ENCODE measurements at places on chromosomes 5 and 9.
A peak's percentile ranks its signal among the peaks of the same experiment; 100 is the strongest.

- no peak for DNase-seq
Measured at GRCh38 chr5:82707741-82708140, 369.5 kb downstream of the TMEM167A start.

GRCh38 chr9:99141849-99142248 is 36.9 kb downstream of the TGFBR1 start:
- no peak for DNase-seq

GRCh38 chr9:19050637-19051591 is 1.7 kb downstream of the RRAGA start:
- peak; percentile 9 for DNase-seq

DNA sequence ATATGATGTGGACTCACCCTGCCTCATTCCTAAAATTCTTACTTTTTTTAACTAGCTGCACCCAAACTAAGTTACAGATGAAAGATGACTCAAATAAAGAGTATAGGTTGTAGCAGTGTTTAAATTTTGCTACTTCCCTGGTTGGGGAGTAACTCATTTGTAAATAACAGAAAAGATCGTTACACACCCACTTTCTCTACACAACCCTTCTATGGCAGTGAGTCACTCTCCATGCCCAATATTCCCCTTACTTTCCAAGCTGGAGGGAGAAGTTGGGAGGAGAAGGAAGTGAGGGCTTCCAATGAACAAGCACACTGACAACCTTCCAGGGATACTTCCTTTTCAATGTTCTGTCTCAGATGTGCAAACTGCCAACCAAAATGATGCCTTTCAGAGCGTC is 1.9 kb downstream of the RASEF start:
- peak; percentile 26 for DNase-seq

DNA sequence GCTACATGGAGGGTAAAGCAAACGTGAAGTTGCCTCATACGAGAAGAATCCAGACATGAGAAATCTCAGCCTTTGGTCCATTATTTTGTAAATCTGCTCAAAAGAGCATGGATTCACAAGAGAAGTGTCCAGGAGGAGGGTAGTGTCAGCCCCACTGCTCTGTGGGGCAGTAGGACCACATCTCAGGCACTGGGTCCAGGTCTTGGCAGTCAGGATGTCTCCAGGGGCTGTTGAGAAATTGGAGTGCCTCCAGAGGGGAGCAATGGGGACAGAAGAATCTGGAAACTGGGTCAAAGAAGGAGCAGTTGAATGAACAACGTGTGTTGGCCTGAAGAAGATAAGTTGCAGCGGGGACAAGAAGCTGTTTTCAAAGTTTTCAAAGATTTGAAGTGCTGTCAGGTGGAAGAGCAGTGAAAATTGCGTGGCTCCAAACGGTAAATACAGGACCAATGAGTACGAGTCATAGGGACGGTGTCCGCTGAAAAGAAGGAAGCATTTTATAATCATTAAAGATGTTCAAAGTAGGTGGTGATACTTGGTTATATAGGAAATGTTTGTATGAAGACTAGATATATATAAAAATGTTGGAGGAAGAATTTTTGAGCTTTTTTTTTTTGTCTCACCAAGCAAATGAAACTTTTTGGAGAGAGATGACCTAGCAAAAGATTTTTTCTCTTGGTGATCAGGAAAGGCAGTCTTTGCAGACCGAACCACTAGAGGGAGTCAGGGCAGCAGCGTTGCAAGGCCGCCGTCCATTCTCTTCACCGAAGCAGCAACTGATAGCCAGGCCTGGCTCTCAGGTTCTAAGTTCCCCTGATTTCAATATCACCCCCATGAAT is 57.1 kb upstream of the ZBED3 start:
- peak; percentile 79 for DNase-seq

GRCh38 chr5:169226895-169227294 is 74.0 kb downstream of the SLIT3 start:
- DNase-seq, result no peak

- no peak for DNase-seq
Measured at GRCh38 chr9:108983885-108984284, 29.4 kb downstream of the CTNNAL1 start.
